PC-3 (cell line): ENCODE measurements at places on chromosomes 1 and 21. TPM values are rescaled to one million over a fixed set of nuclear protein-coding genes. Genes with fewer than 3 reads are reported as not detected.

The CNR2 gene
- not detected in 2 replicates for total RNA-seq

DNA sequence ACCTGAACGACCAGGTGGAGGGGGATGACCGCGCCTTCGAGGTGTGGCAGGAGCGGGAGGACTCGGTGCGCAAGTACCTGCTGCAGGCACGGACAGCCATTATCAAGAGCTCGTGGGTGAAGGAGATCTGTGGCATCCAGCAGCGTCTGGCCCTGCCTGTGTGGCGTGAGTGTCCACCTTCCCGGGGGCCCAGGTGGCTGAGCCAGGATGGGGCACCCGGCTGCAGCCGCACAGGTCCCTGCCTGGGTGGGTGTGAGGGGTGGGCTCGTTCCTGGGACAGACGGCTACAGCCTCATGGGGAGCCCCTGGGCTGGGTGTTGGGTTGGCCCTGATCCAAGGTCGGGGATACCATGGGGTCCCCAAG is 65.2 kb downstream of the TRIM11 start:
- no peaks in the 10 kb centered on the region for H3K27me3 ChIP-seq
- no peak for DNase-seq
- H3K36me3 ChIP-seq = peaks cover 6% of the 10 kb centered on the region; the same call in 1 of the 2 replicates

GRCh38 chr1:212396638-212397037 is 18.0 kb downstream of the PACC1 start:
- no peak for DNase-seq
- peaks cover 39% of the 10 kb centered on the region for H3K36me3 ChIP-seq
- H3K4me3 ChIP-seq = no peak overlapping the region
- H3K27ac ChIP-seq = no peak overlapping the region
- H3K27me3 ChIP-seq = no peaks in the 10 kb centered on the region
- no peaks in the 10 kb centered on the region for H3K4me1 ChIP-seq

DNA sequence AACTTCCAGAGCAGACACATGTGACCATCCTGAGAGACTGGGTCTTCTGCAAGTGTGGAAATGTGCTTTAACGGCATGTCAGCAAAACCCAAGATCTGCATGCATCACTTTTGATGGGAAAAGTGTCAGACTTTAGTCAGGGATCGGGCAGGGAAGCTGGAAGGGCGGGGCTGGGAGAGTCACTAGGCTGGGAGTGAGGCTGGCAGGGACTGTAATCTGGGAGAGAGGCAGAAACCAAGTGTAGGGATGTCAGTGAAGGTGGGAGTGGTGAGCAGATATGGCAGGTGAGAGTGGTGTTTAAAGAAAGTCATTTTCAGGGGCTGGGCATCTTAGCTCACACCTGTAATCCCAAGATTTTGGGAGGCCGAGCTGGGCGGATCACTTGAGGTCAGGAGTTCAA is 11.3 kb downstream of the CDA start:
- peak; percentile 70 for DNase-seq
- no peaks in the 10 kb centered on the region for H3K27me3 ChIP-seq
- H3K4me3 ChIP-seq = no peak overlapping the region
- peaks cover 56% of the 10 kb centered on the region for H3K4me1 ChIP-seq
- peak overlapping the region; percentile 97 for H3K27ac ChIP-seq

The AMIGO1 gene
- total RNA-seq = 2.7 and 2.8 TPM in 2 replicates

- H3K4me1 ChIP-seq = no peaks in the 10 kb centered on the region
- no peaks in the 10 kb centered on the region for H3K36me3 ChIP-seq
- H3K4me3 ChIP-seq = no peak overlapping the region
- peaks cover 73% of the 10 kb centered on the region for H3K27me3 ChIP-seq
Observed at GRCh38 chr1:240712014-240712731, 100.2 kb upstream of the GREM2 start.

The LIPI gene
- not detected in 2 replicates for total RNA-seq

The RGSL1 gene
- not detected in 2 replicates for total RNA-seq

- H3K4me1 ChIP-seq = peaks cover 21% of the 10 kb centered on the region
- no peak for DNase-seq
- H3K4me3 ChIP-seq = no peak overlapping the region
- H3K27ac ChIP-seq = no peak overlapping the region
Observed at GRCh38 chr1:111221633-111222291, 5.8 kb upstream of the CHI3L2 start.

DNA sequence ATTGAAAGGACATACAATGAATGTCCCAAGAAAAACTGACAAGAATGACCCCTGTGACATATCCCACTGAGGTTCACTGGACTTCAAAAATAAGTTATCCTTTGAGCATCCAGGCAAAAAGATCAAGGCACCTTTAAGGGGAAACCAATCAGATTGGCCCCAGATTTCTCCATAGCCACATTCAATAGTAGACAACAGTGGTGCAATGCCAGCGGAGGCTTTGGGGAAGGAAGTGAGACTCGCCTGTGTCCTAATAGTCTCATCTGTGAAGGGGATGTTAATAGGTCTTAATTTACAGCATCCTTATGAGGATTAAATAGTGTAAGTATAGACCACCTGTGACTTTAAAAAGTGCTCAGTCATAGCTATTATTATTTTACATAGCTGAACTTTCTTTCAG is 21.5 kb downstream of the RPL5 start:
- no peak for DNase-seq
- no peaks in the 10 kb centered on the region for H3K4me1 ChIP-seq
- no peaks in the 10 kb centered on the region for H3K36me3 ChIP-seq
- no peak overlapping the region for H3K27ac ChIP-seq

GRCh38 chr1:209595028-209595427 is 11.5 kb downstream of the CAMK1G start:
- peaks cover 18% of the 10 kb centered on the region for H3K4me1 ChIP-seq
- no peak for DNase-seq
- H3K4me3 ChIP-seq = no peak overlapping the region
- no peaks in the 10 kb centered on the region for H3K27me3 ChIP-seq
- no peak overlapping the region for H3K27ac ChIP-seq

DNA sequence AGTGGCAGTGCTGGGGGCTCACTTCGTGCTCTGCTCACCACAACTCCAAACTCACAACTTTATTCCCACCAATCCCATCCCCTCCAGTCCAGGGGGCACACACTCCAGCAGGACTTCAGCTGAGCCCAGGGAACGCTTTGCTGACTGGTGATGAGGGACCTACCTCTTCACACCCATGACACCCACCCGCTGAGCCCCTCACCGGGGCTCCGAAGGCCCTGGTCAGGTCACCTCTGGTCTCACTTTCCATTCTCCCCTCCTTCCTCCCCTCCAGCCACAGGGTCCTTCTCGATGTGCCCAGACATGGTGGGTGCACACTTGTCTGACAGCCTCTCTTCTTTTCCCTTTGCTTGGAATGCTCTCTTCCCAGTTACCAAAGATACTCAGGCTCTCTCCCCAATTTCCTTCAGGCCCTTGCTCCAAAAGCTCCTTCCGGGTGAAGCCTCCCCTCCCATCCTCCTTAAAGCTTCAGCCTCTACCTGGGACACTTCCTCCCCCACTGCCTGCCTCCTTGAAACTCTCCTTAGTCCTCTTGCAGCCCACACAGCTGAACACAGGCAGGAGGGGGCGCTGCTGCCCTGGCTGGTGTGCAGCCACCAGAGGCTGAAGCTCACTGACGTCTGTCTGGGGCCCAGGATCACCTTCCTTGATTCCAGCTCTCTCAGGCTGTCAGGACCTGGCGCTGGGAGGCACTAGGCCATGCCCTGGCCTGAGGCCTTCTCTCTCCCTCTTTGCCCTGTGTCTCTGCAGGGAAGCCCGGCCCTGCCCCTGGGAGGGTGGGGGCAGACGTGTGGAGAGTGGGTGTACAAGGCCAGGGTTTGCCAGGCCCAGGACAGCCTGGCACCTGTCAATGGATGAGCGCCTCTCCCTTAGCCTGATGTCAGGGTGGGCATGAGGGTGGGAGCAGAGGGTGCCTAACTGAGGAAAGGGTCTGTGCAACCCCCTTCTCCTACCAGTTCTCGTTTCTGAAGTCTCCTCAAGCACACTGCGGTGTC is 1.6 kb downstream of the KCNE1 start:
- DNase-seq = peak; percentile 75
- no peak overlapping the region for H3K27ac ChIP-seq
- H3K27me3 ChIP-seq = no peaks in the 10 kb centered on the region
- no peaks in the 10 kb centered on the region for H3K4me1 ChIP-seq
- H3K4me3 ChIP-seq = no peak overlapping the region

DNA sequence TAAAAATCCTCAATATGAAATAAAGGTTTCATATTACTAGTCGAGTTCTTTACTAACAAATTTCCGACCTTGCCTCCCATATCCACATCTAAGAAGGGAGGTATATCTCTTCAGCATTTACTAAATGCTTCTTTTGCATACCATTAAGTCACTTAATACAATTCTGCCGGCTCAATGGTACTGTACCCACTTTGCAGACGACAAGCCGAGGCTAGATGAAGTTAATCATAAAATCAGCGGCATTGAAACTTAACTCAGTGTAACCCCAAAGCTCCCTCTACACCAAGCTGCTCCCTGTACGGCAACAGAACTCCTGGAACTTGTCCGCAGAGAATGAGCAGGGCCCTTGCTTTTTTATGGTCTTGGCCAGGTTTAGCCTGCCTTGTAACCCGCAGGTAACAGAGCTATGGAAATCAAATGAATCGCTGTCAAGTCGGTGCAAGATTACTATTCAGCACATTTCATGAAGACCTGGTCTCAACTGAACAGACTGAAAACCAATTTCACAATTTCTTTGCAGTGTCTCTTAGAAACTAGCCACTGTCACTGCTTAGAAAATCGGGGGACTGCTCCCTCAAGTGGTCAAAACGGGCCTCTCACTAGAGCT is 738 bp downstream of the INTS7 start:
- peak overlapping the region; percentile 88 for H3K4me3 ChIP-seq
- H3K27me3 ChIP-seq = no peaks in the 10 kb centered on the region
- peaks cover 62% of the 10 kb centered on the region for H3K4me1 ChIP-seq
- peak overlapping the region; percentile 80 for H3K27ac ChIP-seq
- H3K36me3 ChIP-seq = peaks cover 13% of the 10 kb centered on the region; the same call in 1 of the 2 replicates

The INSRR gene
- not detected in 2 replicates for total RNA-seq
